ENCODE measurements at places on chromosomes 1 and 21. TPM values are rescaled to one million over a fixed set of nuclear protein-coding genes. Genes with fewer than 3 reads are reported as not detected.

Gene LRRC3
- 2.8 TPM for total RNA-seq

Gene OLFML2B
- total RNA-seq = not detected

Gene SLC44A5
- total RNA-seq = not detected

Gene MPL
- not detected for total RNA-seq

Gene SLC9C2
- total RNA-seq = not detected

Gene PPM1J
- 1.2 TPM for total RNA-seq

Gene SLAMF9
- not detected for total RNA-seq

Gene SYDE2
- 4.3 TPM for total RNA-seq

Gene ASTN1
- total RNA-seq = not detected

DNA sequence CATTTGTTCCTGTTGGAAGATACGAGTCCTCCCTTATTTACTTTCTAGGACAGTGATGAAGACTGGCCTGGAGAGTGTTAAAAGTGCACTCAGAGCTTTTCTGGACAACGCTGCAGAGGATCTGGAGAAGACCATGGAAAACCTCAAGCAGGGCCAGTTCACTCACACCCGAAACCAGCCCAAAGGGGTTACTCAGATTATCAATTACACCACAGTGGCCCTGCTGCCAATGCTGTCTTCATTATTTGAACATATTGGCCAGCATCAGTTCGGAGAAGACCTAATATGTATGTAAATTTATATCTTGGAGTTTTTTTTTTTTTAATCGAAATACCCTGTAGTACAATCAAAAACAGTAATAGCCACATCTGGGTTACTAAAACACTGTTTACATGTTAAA is 190.5 kb downstream of the ZP4 start:
- H3K4me3 ChIP-seq = no peak overlapping the region
- no peak overlapping the region for H3K27ac ChIP-seq
- H3K36me3 ChIP-seq = no peaks in the 10 kb centered on the region
- DNase-seq = no peak
- no peaks in the 10 kb centered on the region for H3K27me3 ChIP-seq

DNA sequence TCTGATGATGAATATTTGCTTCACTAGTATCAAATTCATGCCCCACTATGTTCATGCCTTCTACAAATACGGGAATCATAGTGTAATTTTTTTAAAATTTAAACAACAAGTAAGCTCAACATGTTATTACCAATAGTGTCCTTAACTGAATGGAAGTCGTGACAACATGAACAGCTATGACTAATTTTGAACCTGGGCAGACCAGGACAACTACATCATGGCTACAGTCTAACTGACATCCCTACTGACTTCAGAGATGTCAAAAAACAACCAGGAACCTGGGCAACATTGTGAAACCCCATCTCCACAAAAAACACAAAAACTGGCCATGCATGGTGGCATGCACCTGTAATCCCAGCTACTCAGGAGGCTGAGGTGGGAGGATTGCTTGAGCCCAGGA is 33.5 kb upstream of the RAP1A start:
- no peak overlapping the region for H3K4me3 ChIP-seq
- no peaks in the 10 kb centered on the region for H3K27me3 ChIP-seq
- no peaks in the 10 kb centered on the region for H3K36me3 ChIP-seq
- H3K27ac ChIP-seq = no peak overlapping the region
- peaks cover 10% of the 10 kb centered on the region for H3K4me1 ChIP-seq
- no peak for DNase-seq

DNA sequence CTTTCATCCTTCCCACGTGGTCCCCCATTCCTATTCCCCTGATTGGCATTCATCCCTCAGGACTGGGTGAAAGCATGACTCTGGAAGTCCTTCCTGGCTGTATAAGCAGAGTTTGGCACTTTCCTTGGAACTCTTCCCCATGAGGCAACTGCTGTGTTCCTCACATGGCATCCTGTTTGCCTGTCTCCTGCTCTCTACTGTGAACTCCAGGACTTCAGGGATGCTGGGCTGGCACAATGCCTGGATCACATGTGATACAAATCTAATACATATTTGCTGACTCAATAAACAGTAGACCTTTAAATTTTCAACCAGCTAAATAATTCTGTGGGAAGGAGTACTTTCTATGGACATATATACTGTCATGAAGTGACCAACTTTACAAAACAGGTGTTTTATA is 46.8 kb upstream of the EDEM3 start:
- peaks cover 9% of the 10 kb centered on the region for H3K4me1 ChIP-seq
- H3K27me3 ChIP-seq = no peaks in the 10 kb centered on the region
- H3K36me3 ChIP-seq = peaks cover 2% of the 10 kb centered on the region

DNA sequence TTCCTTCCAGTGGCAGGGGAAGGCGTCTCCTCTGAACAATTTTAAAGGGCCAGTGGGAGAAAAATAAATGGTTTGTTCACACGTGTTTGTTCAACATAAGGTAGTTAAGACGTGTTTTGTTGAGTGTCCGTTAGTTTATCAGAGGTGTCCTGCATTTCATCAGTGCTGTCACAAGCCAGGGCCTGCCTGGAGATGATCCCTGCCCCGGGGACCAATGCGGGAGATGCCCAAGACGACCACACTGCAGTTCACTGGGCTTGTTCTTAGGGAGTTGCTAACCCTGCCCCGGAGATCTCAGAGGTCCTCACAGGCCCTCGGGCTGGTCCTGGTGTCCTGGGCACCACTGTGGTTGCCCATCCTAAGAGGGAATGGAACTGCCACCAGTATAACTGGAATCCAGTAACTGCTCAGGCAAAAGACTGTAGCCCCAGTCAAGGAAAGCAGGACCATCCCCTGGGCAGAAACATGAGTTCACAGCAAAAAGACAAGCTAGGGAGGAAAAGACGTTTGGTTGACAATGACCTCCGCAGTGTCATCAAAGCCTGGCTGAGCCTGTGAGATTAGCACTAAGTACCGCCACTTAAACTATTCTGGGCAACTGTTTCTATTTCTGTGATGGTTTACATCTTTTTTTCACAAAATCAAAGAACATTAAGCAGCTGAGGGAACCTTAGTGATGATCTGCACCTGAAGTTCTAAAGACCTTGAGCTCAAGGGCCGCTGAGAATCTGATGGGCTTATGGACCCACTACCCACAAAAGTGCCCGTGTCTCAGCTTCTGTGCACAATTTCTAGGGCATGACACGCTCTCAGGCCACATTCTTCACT is 44.9 kb upstream of the LIN9 start:
- no peak overlapping the region for H3K4me3 ChIP-seq
- H3K4me1 ChIP-seq = no peaks in the 10 kb centered on the region
- no peaks in the 10 kb centered on the region for H3K27me3 ChIP-seq

DNA sequence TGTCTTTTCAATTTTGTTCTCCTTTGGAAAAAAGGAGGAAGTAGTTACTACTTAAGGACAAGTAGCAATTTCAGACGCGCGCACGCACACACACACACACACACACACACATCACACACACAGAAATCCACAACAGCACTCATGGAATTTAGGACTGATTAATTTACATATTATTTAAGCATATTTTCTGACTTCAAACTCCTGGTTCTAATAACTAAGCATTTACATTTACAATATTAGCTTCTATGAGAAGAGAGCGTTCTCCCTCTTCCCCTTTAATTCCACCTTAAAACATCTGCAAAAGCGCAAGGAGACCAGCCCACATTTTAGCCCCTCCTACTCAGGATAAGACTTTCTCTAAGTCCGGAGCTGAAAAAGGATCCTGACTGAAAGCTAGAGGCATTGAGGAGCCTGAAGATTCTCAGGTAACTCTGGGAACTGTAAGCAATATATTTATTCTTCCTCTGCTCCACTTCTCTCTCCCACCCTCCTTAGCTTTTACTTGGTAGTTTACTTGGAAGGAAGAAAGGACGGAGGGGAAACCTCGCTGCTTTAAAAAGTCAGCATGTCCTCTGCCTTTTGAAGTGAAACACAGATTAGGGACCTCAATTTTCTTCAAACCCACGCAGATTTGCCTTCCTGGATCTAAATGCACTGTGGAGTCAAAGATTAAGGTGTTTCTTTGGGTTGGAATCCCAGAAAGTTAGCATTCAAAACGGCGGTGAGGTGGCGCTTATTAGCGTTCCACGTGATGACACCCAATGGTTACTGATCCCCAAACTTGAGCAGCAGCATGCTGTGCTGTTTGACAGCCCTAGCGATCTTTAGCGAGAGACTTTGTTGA is at the start of gene PLA2G4A:
Gene PLA2G4A, plus strand, starts transcription at position 339 of the 844 bp plus-strand sequence. CDS start 25,406 bp downstream, outside the sequence.
- no peaks in the 10 kb centered on the region for H3K36me3 ChIP-seq
- no peak for DNase-seq
- peak within 1 kb of the TSS; percentile 83 for H3K27ac ChIP-seq
- H3K4me1 ChIP-seq = peaks cover 14% of the 10 kb centered on the region

GRCh38 chr1:156014829-156015228 is 5.9 kb downstream of the SSR2 start:
- H3K4me1 ChIP-seq = peaks cover 10% of the 10 kb centered on the region
- H3K27ac ChIP-seq = peak overlapping the region; percentile 49
- H3K4me3 ChIP-seq = no peak overlapping the region
- peaks cover 38% of the 10 kb centered on the region for H3K36me3 ChIP-seq
- no peak for DNase-seq

- H3K27ac ChIP-seq = no peak overlapping the region
- H3K36me3 ChIP-seq = no peaks in the 10 kb centered on the region
- H3K4me3 ChIP-seq = no peak overlapping the region
- H3K4me1 ChIP-seq = no peaks in the 10 kb centered on the region
- DNase-seq = no peak
- H3K27me3 ChIP-seq = no peaks in the 10 kb centered on the region
These were observed 30.3 kb upstream of the TMEM125 start for GRCh38 chr1:43239484-43239883.

- no peaks in the 10 kb centered on the region for H3K4me1 ChIP-seq
- H3K36me3 ChIP-seq = no peaks in the 10 kb centered on the region
- H3K4me3 ChIP-seq = no peak overlapping the region
- DNase-seq = no peak
These were observed 35.7 kb upstream of the MAN1C1 start for GRCh38 chr1:25580927-25581326.

DNA sequence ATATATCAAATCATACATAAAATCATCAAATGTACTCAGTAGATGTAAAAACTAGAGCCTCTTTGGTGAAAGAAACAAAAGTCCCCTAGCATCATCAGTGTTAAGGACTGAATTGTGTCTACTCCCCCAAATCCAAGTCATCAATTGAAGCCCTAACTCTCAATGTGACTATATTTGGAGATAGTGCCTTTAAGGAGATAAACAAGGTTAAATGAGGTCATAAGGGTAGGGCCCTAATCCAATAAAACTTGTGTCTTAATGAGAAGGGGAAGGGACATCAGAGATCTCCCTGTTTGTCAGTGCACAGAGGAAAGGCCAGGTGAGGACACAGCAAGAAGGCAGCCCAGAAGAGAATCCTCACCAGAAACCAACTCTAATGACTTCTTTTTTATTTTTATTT is 33.5 kb downstream of the USP24 start:
- no peak overlapping the region for H3K27ac ChIP-seq
- no peak overlapping the region for H3K4me3 ChIP-seq
- no peaks in the 10 kb centered on the region for H3K27me3 ChIP-seq
- DNase-seq = no peak
- H3K36me3 ChIP-seq = peaks cover 23% of the 10 kb centered on the region

GRCh38 chr1:172246521-172247390 is 173.7 kb upstream of the C1orf105 start:
- no peak overlapping the region for H3K4me3 ChIP-seq
- no peak overlapping the region for H3K27ac ChIP-seq
- H3K36me3 ChIP-seq = no peaks in the 10 kb centered on the region
- no peak for DNase-seq

DNA sequence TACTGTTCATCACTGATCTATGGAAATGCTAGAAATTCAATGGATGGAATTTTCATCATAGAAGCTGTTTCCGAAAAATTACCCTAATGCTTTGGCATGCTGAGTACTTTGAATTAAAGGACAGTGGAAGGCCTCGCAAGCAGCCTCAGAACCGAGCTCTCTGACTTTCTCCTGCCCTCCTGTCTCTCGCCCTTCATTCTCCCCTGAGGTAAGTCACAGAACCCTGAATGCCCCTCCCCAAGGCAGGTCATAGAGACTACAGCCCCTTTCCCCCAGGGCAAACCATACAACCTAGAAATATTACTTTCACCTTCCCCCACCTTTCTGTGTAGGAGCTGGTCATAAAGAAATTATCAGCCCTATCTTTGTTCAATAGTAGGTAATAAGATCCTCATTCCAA is 74.8 kb downstream of the LRIG2 start:
- no peak overlapping the region for H3K27ac ChIP-seq
- DNase-seq = no peak
- H3K27me3 ChIP-seq = no peaks in the 10 kb centered on the region

- no peak overlapping the region for H3K4me3 ChIP-seq
- DNase-seq = no peak
- no peak overlapping the region for H3K27ac ChIP-seq
- no peaks in the 10 kb centered on the region for H3K27me3 ChIP-seq
- no peaks in the 10 kb centered on the region for H3K4me1 ChIP-seq
These were observed 177.6 kb upstream of the DPYD start for GRCh38 chr1:98098473-98098872.

GRCh38 chr1:57017717-57018116 is 51.9 kb upstream of the C8B start:
- H3K4me3 ChIP-seq = no peak overlapping the region
- no peak overlapping the region for H3K27ac ChIP-seq
- no peak for DNase-seq
- no peaks in the 10 kb centered on the region for H3K4me1 ChIP-seq
- no peaks in the 10 kb centered on the region for H3K36me3 ChIP-seq

- H3K36me3 ChIP-seq = peaks cover 3% of the 10 kb centered on the region
- H3K4me1 ChIP-seq = peaks cover 100% of the 10 kb centered on the region
- H3K27ac ChIP-seq = no peak overlapping the region
- DNase-seq = no peak
- H3K4me3 ChIP-seq = peak overlapping the region; percentile 25
These were observed 57.9 kb upstream of the RUNX3 start for GRCh38 chr1:24987875-24988557.

Measured in activated T-cell treated with anti-CD3 and anti-CD28 coated beads, Interleukin-2, amount 50 U/mL, for 72 hours (primary cell).